ENCODE measurements at places on chromosomes 11 and 22. TPM values are rescaled to one million over a fixed set of nuclear protein-coding genes. Genes with fewer than 3 reads are reported as not detected.
A peak's percentile ranks its signal among the peaks of the same experiment; 100 is the strongest.

The MS4A3 gene
- total RNA-seq, result not detected

The OR10A2 gene
- not detected for total RNA-seq

The ESAM gene
- not detected for total RNA-seq

The BIK gene
- 1.7 TPM for total RNA-seq

The C11orf16 gene
- not detected for total RNA-seq

The SCGB1A1 gene
- total RNA-seq, result not detected

The TEX12 gene
- not detected for total RNA-seq

The ASPHD2 gene
- 19.4 TPM for total RNA-seq

GRCh38 chr11:80960381-80961029 lies 1519.7 kb upstream of the TENM4 start:
- no peaks in the 10 kb centered on the region for H3K36me3 ChIP-seq
- H3K27ac ChIP-seq, result no peak overlapping the region
- no peaks in the 10 kb centered on the region for H3K4me1 ChIP-seq
- no peaks in the 10 kb centered on the region for H3K27me3 ChIP-seq

DNA sequence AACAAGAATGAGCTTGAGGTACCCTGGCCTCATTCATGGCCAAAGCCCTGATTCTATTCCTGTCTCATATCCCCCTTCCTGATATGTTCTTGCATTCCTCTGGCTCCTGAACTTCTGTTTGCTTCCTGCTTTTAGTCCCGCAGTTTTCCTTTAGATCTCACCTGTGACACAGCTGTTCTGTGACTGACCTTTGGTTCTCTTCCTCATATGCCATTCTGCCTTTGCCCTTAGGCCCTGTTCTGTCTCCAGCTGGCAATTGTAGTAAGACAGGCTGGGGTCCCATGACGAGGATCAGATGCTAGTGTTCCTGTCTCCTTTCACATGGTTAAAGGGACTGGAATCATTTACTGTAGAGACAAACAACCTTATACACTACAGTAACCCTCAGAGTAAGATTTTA lies 59.0 kb upstream of the PDE3B start:
- no peak overlapping the region for H3K4me3 ChIP-seq
- peaks cover 43% of the 10 kb centered on the region for H3K4me1 ChIP-seq
- peaks cover 56% of the 10 kb centered on the region for H3K36me3 ChIP-seq

GRCh38 chr11:46604796-46605195 lies 11.0 kb upstream of the AMBRA1 start:
- H3K27me3 ChIP-seq, result no peaks in the 10 kb centered on the region
- H3K27ac ChIP-seq, result no peak overlapping the region
- H3K4me1 ChIP-seq, result peaks cover 1% of the 10 kb centered on the region
- no peaks in the 10 kb centered on the region for H3K36me3 ChIP-seq
- DNase-seq, result no peak

DNA sequence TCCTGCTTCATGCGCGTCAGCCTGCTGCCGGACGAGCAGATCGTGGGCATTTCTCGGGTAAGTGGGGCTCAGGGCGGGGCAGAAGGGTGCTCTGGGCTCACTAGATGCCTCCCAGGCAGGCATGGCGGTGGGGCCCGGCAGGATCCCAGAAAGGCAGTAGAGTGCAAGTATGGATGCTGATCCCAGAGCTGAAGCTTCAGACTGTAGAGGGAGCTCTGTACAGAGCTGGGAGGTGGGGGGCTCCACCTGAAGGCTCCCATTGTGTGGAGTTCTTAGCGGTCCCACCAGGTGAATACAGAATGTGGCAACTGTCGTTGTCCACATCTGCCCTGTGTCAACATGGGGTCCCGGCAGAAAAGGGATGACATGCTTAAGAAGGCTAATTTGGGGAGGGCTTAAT lies 16.5 kb upstream of the RHOD start:
- no peak for DNase-seq
- H3K27me3 ChIP-seq, result peaks cover 7% of the 10 kb centered on the region
- no peak overlapping the region for H3K4me3 ChIP-seq
- H3K36me3 ChIP-seq, result no peaks in the 10 kb centered on the region
- H3K4me1 ChIP-seq, result no peaks in the 10 kb centered on the region

- H3K4me1 ChIP-seq, result peaks cover 23% of the 10 kb centered on the region
- no peaks in the 10 kb centered on the region for H3K27me3 ChIP-seq
- no peak overlapping the region for H3K4me3 ChIP-seq
These were observed 24.1 kb upstream of the CCDC134 start for GRCh38 chr22:41776381-41776780.

GRCh38 chr11:84865791-84866535 lies 761.2 kb downstream of the DLG2 start:
- H3K4me1 ChIP-seq, result no peaks in the 10 kb centered on the region
- no peaks in the 10 kb centered on the region for H3K27me3 ChIP-seq
- H3K4me3 ChIP-seq, result no peak overlapping the region
- DNase-seq, result no peak
- no peak overlapping the region for H3K27ac ChIP-seq

GRCh38 chr11:111137846-111138245 lies 107.7 kb upstream of the POU2AF2 start:
- H3K27ac ChIP-seq, result no peak overlapping the region
- no peaks in the 10 kb centered on the region for H3K36me3 ChIP-seq
- H3K4me3 ChIP-seq, result no peak overlapping the region
- peaks cover 12% of the 10 kb centered on the region for H3K27me3 ChIP-seq
- no peak for DNase-seq

DNA sequence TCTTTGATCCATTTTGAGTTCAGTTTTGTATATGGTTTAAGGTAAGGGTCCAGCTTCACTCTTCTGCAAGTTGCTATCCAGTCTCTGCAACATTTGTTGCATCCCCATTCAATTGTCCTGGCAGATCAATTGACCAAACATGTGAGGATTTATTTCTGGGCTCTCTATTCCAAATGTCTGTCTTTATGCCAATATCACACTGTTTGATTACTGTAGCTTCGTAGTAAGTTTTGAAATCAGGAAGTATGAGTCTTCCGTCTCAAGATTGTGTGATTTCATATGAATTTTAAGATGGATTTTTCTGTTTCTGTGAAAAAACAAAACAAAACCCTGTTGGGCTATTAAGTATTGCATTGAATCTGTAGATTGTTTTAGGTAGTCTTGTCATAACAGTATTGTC lies 17.0 kb downstream of the APLP2 start:
- H3K36me3 ChIP-seq, result no peaks in the 10 kb centered on the region
- no peak overlapping the region for H3K27ac ChIP-seq

DNA sequence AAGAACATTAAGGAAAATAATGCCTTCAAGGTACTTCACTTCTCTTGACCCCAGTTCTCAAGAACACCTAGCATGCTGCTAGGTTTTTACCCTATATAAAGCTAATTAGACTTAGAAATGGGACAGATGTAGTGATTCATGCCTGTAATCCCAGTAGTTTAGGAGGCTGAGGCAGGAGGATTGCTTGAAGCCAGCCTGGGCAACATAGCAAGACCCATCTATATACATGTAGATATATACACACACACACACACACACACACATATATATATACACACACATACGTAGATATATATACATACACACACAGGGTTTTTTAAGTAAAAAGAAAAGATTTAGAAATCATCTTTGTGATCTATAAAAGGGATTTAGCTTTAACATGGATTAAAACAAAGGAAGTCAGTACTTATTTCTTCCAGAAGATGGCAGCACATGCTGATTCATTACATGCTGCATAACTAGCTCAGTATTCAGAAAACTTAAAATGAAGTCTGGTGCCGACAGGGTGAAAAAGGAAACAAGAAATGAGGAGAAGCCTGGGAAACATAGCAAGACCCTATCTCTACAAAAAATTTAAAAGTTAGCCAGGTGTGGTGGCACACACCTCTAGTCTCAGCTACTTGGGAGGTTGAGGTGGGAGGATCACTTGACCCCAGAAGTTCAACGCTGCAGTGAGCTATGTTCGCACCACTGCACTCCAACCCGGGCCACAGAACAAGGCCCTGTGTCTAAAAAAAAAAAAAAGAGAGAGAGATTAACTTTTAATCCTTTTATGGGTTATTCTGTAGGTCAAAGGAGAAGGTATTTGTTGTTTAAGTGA lies 28.5 kb upstream of the RBX1 start:
- H3K4me1 ChIP-seq, result peaks cover 4% of the 10 kb centered on the region
- H3K27me3 ChIP-seq, result no peaks in the 10 kb centered on the region
- peak; percentile 83 for DNase-seq
- peak overlapping the region; percentile 14 for H3K4me3 ChIP-seq
- H3K36me3 ChIP-seq, result peaks cover 6% of the 10 kb centered on the region
- peak overlapping the region; percentile 42 for H3K27ac ChIP-seq

GRCh38 chr11:97657852-97658251 lies 1268.0 kb downstream of the JRKL start:
- H3K4me1 ChIP-seq, result no peaks in the 10 kb centered on the region
- DNase-seq, result no peak
- no peaks in the 10 kb centered on the region for H3K36me3 ChIP-seq
- no peak overlapping the region for H3K4me3 ChIP-seq

- no peaks in the 10 kb centered on the region for H3K27me3 ChIP-seq
- DNase-seq, result no peak
- peaks cover 19% of the 10 kb centered on the region for H3K4me1 ChIP-seq
- H3K36me3 ChIP-seq, result peaks cover 7% of the 10 kb centered on the region
- H3K4me3 ChIP-seq, result no peak overlapping the region
These were observed 2.7 kb upstream of the TMPRSS6 start for GRCh38 chr22:37112084-37112728.

DNA sequence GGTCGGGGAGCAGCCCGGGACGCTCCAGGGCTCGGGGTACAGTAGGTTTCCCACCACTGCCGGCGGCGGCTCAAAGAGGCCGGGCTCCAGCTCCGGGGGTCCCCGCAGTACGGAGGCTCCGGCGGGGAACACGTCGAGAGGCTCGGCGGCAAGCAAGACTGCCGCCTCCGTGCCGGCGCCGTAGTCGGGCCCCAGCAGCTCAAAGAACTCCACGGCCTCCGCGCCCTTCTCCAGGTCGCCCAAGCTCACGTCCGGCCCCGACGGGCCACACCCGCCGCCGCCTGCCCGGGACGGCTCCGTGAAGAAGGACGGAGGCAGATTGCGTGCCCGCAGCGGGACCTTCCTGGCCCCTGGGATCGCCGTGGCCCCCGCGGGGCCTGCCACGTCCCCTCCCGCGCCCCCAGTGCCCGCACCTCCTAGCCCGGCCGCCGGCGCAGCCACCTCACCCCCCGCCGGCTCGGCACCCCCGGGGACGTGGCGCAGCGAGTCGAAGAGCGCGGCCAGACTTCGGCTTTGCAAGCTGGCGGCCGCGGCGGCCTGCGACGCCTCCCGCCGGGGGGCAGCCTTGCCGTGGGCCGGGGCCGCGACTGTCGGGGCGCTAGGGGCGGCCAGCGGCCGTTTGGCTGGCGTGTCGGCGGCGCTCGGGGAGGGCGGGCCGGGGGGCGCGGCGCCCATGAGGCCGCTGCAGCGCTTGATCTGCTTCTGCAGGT lies 775 bp downstream of the FAM181B start:
- peaks cover 2% of the 10 kb centered on the region for H3K4me1 ChIP-seq
- no peak overlapping the region for H3K27ac ChIP-seq
- peaks cover 70% of the 10 kb centered on the region for H3K27me3 ChIP-seq
- no peaks in the 10 kb centered on the region for H3K36me3 ChIP-seq
- peak overlapping the region; percentile 64 for H3K4me3 ChIP-seq
- peak; percentile 62 for DNase-seq

GRCh38 chr11:2311353-2312133 lies 9.7 kb downstream of the TSPAN32 start:
- H3K4me1 ChIP-seq, result peaks cover under 1% of the 10 kb centered on the region
- H3K4me3 ChIP-seq, result no peak overlapping the region
- no peak for DNase-seq
- no peak overlapping the region for H3K27ac ChIP-seq

DNA sequence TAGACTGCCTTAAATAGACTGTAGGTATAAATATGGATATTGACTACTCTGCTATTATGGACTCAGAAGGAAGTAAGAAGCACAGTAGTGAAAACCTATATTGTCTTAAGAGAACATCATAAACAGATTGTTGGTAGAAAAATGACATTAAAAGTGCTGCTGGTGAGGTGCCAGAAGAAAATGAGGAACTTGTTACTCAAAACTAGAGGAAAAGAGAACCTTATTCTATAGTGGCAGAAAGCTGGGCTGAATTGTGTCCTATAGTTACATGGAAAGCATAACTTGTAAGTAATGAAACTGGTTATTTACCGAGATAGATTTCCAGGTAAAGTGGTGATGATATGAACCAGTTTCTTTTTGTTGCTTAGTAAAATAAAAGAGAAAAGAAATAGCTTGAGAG lies 109.7 kb upstream of the CTSC start:
- peaks cover 3% of the 10 kb centered on the region for H3K4me1 ChIP-seq
- no peak for DNase-seq
- H3K4me3 ChIP-seq, result no peak overlapping the region
- H3K27ac ChIP-seq, result no peak overlapping the region

DNA sequence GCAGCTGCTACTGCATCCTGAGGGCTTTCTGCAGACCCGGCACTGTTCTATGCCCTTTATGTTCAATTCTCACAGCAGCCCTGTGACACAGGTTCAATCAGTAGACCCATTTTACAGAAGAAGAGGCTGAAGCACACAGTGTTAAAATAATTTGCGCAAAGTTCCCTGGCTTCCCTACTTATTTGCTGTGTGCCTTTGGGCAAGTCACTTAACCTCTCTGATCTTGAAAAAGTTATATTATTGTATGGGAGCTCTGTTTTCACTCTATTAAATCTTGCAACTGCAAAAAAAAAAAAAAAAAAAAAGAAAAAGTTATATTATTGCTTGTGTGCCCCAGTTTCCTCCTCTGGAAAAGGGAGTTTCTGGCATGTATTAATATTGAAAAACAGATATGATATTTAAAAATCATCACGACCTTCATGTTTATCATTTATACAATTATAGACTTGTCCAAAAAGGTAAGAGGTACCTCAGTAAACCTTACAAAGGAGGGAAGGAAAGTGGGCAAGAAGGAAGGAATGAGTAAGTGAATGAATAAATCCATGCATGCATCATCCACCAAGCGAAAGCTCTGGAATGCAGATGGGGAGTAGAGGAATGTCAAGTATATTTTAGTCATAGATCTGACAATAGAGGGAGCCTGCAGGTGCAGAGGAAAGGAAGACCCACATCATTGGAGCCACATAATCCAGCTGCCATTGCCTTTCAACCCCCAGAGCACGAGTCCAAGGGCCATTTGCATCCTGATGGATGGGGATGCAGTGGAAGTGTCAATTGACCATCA lies 21.2 kb upstream of the ISX start:
- no peaks in the 10 kb centered on the region for H3K27me3 ChIP-seq
- H3K4me1 ChIP-seq, result no peaks in the 10 kb centered on the region
- H3K27ac ChIP-seq, result no peak overlapping the region
- DNase-seq, result no peak
- no peak overlapping the region for H3K4me3 ChIP-seq

DNA sequence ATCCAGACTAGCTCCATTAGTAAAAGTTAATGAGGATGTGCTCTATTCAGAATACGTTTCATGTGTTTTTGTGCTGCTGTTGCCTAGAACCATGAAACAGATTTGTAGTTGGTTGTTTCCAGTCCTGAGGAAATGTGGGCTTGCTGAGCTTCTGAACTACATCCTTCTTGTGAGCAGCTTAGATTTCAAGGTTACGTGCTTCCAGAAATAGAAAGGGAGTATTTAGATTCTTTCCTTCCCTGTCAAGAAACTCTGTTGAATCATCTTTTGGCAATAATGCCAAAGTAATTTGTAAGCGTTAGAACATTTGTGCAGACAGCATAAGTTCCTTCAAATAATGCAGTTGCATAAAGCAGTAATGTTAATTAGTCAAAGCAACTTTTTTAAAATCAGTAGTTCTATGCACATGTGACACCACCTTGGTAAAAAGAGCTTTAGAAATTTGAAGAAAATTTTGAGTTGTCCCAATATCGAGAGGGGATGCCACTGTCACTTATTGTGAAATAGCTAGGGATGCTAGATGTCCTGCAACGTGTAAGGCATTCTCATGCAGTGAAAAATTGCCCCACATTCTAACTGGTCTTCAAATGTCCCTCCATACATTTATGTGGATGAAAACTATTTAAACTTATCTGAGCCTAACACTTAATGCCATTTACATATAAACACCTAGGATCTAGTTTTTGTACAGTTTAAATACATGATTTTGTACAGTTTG lies 169.6 kb downstream of the ETS1 start:
- H3K27me3 ChIP-seq, result no peaks in the 10 kb centered on the region
- H3K27ac ChIP-seq, result no peak overlapping the region
- no peaks in the 10 kb centered on the region for H3K36me3 ChIP-seq
- no peak overlapping the region for H3K4me3 ChIP-seq
- H3K4me1 ChIP-seq, result peaks cover 35% of the 10 kb centered on the region

Measured in activated CD4-positive, alpha-beta T cell treated with anti-CD3 and anti-CD28 coated beads, Interleukin-2, amount 10 ng/mL, durations not matched to agents 24 days and 14 days (primary cell).